ENCODE measurements at places on chromosomes 3 and 15. TPM values are rescaled to one million over a fixed set of nuclear protein-coding genes. Genes with fewer than 3 reads are reported as not detected.

The ROPN1 gene
- polyA plus RNA-seq, result not detected

DNA sequence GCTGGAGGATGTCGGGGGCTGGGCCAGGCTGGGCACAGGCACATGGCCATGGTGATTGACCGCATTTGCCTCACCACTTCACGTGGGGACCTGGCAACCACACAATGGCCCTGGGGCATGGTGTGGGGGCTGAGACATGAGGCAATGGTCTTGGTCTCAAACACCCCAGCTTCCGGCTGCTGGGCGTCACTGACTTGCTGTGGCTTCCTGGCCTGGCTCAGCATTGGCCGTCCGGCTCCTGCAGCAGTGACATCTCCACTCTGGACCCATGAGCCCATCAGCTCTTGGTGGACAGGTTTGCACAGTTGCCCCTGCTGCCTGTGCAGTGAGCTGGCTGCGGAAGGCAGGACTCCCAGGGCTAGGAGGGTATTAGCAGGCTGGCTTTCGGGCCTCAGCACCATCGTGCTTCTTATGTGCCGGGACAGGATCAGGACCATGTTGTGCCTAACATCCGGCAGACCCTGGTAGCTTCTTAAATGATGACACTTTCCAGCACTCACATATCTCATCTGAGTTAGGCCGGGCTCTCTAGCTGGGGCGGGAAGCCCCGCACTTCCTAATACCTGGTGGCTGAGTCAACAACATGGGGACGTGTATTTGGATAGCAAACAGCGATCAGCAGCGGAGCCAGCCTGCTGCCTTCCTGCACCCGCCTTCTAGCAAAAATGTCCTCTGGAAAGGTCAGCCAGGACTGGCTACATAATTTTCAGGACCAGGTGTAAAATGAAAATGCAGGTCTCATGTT, 34.1 kb downstream of the ZNF710 start:
- no peak for DNase-seq

- no peak for DNase-seq
These were observed 63.6 kb downstream of the ZNF621 start for GRCh38 chr3:40588406-40588805.

The ATP13A4 gene
- 0.30 TPM for polyA plus RNA-seq

GRCh38 chr15:37099319-37100108, 835 bp downstream of the MEIS2 start:
- DNase-seq, result no peak

The AMIGO3 gene
- polyA plus RNA-seq, result 0.77 TPM

- peak; percentile 32 for DNase-seq
These were observed 419.5 kb upstream of the NAALADL2 start for GRCh38 chr3:174439331-174440252.

GRCh38 chr3:88863196-88863595, 244.2 kb upstream of the EPHA3 start:
- DNase-seq, result no peak

- DNase-seq, result no peak
These were observed 1.3 kb downstream of the SMCO1 start for GRCh38 chr3:196513697-196514349.

DNA sequence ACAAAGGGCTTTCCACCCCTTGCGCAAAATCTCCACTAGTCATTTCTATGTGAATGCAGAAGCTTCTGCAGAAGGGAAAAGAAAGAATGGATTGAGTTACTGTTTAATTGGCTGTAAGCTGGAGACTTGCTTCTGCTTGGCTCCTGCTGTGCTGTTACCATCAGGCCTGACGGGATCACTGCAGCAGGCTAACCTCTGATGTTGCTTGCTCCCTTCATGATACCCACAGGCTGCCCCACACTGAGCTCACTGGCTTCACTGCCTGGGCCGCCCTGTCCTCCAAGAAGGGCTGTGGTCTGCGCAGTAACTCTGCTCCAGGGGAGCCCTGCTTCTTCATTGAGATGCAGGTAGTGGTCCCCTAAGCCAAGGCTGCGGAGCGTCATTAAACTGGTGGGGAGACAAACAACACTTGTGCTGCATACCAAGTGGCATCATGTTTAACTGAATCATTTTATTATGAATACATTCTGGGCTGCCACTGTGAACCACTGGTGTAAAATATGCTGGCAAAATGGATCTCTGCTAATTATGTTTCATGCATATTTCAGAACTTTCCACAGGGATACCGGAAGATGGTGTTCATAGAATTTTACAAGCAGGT, 78.6 kb downstream of the WDR49 start:
- DNase-seq, result no peak

The OR5AC2 gene
- polyA plus RNA-seq, result not detected

- no peak for DNase-seq
These were observed 2.7 kb downstream of the MECOM start for GRCh38 chr3:169660709-169661360.

The CDCP1 gene
- 0.12 TPM for polyA plus RNA-seq

DNA sequence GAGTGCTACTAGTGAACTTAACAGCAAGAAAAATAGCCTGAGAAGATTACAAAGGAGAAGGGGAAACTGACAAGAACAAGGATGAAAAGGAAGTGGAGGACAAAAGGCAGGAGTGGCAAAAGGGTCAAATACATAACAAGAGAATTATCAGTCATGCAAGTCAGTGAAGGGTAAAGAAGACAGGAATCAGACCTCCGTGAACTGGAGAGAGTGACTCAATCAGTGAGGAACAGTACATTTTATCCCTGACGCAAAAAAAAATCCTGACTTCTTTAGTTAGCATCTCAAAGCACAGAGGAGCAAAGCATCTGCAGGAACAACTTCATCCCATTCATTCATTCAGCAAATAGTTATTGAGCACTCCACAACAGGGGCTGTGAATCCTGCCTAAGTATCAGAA, 97.8 kb downstream of the SST start:
- DNase-seq, result no peak

GRCh38 chr15:73926219-73927002, at the start of gene LOXL1:
Gene LOXL1, plus strand, starts transcription at chr15:73926462. Its CDS starts 322 bp downstream, at chr15:73926784.
- DNase-seq, result peak; percentile 75

The DAZL gene
- not detected for polyA plus RNA-seq

The PLA2G4D gene
- polyA plus RNA-seq, result not detected

GRCh38 chr3:41155834-41156233, 43.5 kb upstream of the CTNNB1 start:
- no peak for DNase-seq

DNA sequence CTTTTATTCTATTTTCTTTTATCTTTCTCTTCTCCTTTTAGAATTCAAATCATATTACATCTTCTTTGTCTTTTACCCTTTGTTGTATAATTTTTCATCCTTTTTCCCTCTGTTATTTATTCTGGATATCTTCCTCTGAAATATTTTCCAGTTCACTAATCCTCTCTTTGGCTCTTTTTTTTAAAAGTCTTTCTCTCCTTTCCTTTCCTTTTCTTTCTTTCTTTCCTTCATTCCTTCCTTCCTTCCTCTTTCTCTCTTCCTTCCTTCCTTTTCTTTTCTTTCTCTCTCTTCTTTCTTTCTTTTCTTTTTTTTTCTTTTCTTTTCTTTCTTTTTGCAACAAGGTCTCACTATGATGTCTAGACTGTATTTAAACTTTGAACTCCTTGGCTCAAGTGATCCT, 9.3 kb downstream of the SUSD5 start:
- DNase-seq, result no peak

GRCh38 chr15:26698555-26698954, 74.3 kb downstream of the GABRB3 start:
- no peak for DNase-seq

GRCh38 chr3:106635826-106636225, 741.4 kb upstream of the CCDC54 start:
- DNase-seq, result no peak

The EPHB3 gene
- polyA plus RNA-seq, result 2.1 TPM

DNA sequence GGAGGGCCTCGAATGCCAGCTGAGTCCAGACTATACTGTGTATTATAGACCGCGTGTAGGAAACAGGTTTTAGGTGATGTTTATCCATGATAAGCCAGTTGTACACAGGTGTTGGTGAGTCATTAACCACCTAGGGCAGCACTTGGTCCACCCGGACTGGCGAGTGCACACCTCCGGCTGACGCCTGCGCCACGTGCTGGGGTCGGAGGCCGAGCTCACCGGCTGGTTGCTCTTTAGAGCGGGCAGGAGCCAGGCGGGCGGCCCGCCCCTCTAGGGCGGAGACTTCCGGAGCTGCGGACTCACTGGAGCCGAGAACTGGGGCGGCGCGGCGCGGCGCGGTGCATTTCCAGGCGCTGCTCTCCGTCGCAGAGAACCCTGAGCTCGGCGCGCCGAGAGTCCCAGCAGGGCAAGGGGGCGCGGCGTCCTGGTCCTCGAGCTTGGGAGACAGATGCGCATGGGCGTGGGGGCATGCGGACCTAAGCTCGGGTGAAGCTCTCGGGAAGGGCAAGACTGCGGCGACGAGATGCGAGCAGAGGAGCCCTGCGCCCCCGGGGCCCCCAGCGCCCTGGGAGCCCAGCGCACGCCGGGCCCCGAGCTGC, at the start of gene ESYT3:
ESYT3 (plus strand) TSS at position 341 of the 599 bp plus-strand sequence; CDS start at position 524, 183 bp downstream.
- DNase-seq, result peak; percentile 42

The MEX3B gene
- polyA plus RNA-seq, result 5.2 TPM

The MNS1 gene
- 4.9 TPM for polyA plus RNA-seq

The CMC1 gene
- 20.5 TPM for polyA plus RNA-seq

- no peak for DNase-seq
These were observed 25.4 kb upstream of the OTOL1 start for GRCh38 chr3:161471211-161471610.
